Fibroblast of lung (primary cell): ENCODE measurements at places on chromosomes 11 and 22. TPM values are rescaled to one million over a fixed set of nuclear protein-coding genes. Genes with fewer than 3 reads are reported as not detected.

PHF21B gene
- under 0.01 and 0.17 TPM in 2 replicates for total RNA-seq

CCDC157 gene
- total RNA-seq, result 1.0 and 1.5 TPM in 2 replicates

SSTR3 gene
- total RNA-seq, result not detected in 2 replicates

SERGEF gene
- total RNA-seq, result 32.9 and 38.5 TPM in 2 replicates
